Epithelial cell of esophagus (primary cell): ENCODE measurements at places on chromosomes 4 and X.
A peak's percentile ranks its signal among the peaks of the same experiment; 100 is the strongest.

GRCh38 chrX:68417651-68418050 is 15.6 kb downstream of the OPHN1 start:
- DNase-seq = peak; percentile 31

- DNase-seq = no peak
Measured at GRCh38 chr4:54941994-54942552, 183.3 kb downstream of the KDR start.

DNA sequence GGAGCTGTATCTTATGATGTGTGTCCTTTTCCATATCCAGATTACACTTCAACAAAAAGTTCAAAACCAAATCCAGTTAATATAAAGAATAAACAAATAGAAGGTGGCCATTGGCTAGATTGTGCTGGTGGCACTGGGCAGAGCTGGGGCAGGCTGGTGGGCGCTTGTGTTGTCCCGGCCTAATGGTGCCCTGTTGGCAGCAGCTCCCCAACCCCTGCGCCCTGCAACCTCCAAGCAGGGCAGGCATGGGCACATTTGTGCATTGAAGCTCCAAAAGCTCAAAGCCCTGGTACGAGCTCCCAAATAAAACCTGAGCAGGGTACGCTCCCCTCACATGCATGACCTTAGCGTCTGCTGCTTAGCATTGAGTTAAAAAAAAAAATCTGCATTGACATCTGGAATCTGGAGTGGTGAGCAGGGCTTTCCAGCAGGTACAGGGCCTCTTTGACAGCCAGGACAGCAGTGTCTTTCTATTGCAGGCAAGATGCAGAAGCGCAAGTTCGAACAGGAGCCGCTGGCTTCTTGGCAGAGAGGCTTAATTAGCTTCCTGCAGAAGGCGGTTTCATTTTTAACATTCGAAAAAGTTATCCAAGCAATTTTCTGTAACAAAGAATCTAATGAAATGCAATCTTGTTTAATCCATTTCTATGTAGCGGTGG is 25.9 kb upstream of the NYX start:
- peak; percentile 34 for DNase-seq

DNA sequence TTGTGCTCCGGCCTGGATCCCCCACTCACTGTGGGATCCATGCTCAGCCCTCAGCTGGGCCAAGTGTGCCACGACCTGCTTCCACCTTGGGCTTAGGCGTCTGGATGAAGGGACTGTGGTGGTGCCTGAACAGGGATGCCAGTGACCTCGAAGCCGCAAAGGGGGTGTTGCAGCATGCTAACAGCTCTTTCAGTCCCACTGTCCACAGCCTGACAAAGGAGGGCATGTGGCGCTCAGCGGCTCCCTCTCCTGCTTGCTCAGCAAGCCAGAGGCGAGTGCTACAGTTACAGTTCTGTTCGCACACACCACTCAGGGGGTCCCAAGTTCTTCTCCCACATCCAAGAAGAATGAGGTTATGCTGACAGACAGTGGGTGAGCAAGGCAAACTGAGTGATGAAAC is 5.2 kb upstream of the IGBP1 start:
- DNase-seq = no peak
